Right lung (tissue), 10 donors: ENCODE measurements at places on chromosomes 7 and 10.

DNA sequence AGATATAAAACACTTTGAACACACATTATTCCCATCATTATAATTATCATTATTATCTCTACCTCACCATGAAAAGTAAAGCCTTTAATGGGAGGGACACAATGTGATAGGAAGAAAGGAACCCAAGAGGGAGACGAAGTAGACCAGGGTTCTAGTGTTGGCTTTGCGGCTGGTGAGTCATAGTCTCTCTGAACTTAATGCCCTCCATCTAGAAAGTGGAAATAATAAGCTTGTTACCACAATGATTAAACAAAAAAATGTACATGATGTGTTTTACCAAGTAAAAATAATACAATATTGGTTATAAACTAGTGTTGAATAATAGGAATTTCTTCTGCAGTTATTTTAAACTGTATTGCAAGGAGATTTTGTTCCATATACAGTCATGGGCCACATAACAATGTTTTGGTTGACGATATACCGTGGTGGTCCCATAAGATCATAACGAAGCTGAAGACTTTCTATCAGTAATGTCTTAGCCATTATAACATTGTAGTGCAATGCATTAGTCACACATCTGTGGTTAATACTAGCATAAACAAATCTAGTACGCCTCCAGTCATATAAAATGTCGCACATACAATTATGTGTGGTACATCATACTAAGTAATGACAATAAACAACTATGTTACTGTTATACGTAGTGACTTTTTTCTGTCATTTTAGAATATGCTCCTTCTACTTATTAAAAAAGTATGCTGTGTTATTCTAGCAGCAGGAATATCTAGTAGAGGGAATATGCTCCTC, 450.6 kb upstream of the SORCS1 start:
- no peak for DNase-seq

GRCh38 chr7:727104-727805, at the start of gene PRKAR1B:
Gene PRKAR1B (minus strand): TSS chr7:727281. CDS start chr7:711505, 15,776 bp downstream.
- DNase-seq = no peak

DNA sequence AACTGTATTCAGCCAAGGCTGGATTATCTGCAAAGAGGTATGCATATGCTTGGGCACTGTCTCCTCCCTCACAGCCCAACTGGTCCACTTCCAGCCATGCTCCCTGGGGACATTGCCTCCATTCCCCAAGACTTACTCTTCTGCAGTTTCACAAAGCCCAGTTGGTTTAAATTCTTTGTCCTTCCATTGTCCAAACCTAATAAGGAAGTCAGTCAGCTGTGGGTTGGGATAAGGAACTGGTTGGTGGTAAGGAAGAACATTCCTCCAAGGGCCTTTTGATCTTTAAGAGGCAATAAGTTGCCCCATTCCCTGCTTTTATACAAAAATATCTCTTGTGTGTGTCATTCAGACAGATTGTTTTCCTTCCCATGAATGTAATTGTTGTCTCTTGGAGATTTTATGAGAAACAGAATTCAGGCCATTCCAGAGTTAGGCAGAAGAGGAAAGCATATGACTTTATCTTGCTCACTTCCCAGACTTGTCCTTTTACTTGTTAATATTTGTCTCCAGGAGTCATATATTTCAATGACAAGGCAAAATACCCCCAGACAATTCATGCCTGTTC, 673.7 kb downstream of the SUGCT start:
- DNase-seq = no peak

GRCh38 chr7:4711093-4711492, 29.0 kb downstream of the FOXK1 start:
- DNase-seq = no peak

GRCh38 chr10:132326925-132327324, 5.1 kb upstream of the LRRC27 start:
- no peak for DNase-seq
